ENCODE measurements at places on chromosomes 4 and X. TPM values are rescaled to one million over a fixed set of nuclear protein-coding genes. Genes with fewer than 3 reads are reported as not detected.
A peak's percentile ranks its signal among the peaks of the same experiment; 100 is the strongest.

Gene TMEM47
- total RNA-seq, result 49.2 TPM

Gene AMBN
- not detected for total RNA-seq

GRCh38 chr4:19403786-19404370 is 847.8 kb upstream of the SLIT2 start:
- DNase-seq, result no peak

DNA sequence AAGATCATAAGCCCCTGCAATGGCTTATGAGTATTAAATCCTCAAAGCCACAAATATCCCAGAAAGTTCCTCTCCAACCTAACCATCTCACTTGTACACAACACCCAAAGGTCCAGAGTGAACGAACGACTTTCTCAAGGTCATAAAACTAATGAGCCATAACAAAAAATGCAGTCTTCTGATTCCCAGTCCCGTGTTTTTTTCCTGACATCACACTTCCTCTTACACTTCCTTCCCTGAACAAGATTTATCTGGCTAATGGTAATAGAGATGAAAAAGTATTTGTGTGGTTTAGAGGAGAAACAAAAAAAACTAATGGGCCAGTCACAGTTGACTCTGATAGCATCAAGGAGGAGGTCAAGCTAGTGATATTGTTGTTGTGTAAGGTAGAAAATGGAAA is 99.5 kb upstream of the KLHL13 start:
- peak; percentile 14 for DNase-seq

GRCh38 chrX:152306331-152306730 is 144.8 kb downstream of the GABRA3 start:
- DNase-seq, result no peak

DNA sequence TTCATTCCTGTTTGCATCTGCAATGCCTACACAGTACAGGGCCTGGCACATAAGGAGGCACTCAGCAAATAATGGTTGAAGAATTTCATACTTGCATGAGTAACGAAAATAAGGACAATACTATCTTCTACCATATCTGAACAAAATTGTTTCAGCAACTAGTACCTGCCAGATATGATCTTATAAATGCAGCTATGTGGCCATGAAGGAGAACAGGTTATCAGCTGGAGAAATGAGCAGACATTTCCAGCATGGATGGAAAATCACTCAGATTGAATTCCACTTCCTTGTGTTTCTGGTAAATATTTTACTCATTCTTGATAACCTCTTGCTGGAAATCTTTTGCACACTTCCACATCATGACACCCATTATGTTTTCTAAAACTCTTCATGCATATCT is 204.0 kb downstream of the ADAMTS3 start:
- DNase-seq, result no peak

DNA sequence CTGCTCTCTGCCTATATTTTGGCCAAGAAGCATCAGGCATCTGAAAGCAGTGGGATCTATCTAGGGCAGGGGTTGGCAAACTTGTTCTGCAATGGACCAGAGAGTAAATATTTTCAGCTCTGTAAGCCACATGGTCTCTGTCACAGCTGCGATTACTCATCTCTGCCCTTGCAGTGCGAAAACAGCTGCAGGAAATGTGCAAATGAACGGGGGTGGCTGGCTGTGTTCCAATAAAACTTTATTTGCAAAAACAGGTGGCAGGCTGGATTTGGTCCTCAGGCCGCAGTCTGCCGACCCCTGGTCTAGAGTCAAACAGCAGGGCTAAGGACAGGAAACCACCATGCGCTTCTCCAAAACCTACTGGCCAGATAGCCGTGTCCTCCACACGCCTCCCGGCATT is 48.6 kb downstream of the ACOX3 start:
- DNase-seq, result no peak

GRCh38 chr4:98448908-98449307 is 187.7 kb downstream of the RAP1GDS1 start:
- DNase-seq, result no peak

GRCh38 chrX:150502979-150503897 is 65.2 kb upstream of the MTM1 start:
- no peak for DNase-seq

DNA sequence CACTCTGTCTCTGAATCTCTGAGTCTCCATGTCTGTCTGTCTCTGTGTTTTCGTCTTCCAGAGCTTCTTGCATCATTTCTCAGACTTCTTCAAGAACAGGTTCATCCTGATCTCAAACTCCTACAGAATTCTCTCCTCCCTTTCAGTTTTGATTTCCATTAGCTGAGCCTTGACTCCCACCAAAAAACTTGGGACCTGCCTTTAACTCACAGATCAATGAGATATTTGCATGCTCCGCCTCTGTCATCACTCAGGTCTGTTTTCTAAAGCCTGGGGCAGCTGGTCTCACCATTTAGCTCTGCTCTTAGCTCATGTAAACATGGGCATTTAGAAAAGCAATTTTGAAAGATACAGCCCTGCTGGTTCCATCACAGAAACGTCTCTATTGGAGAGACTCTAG is 8.6 kb downstream of the DAPP1 start:
- no peak for DNase-seq

- DNase-seq, result no peak
These were observed 53.2 kb downstream of the MXRA5 start for GRCh38 chrX:3293251-3293650.

DNA sequence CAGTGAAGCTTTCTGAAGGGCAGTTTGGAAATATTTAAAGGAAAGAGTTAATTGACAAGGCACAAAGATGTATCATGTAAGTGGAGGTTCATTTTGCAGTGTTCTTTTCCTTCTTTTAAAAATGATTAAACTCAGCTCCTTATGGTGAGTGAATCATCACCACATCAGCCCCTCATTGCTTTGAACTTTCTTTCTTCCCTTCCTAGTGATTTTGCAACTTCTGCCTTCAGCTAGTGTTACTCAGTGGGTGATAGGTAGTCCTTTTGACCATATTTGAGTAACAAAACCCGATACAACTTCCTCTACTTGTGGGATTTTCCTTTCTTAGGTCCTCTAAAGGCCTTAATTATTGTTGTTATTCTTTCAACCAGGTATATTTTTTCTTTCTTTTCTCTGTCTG is 8.2 kb downstream of the ZCCHC4 start:
- no peak for DNase-seq
